ENCODE measurements at places on chromosomes 4 and X. TPM values are rescaled to one million over a fixed set of nuclear protein-coding genes. Genes with fewer than 3 reads are reported as not detected.

RS1 gene
- total RNA-seq = not detected

CT47A1 gene
- total RNA-seq = not detected

FRG1 gene
- 27.9 TPM for total RNA-seq

MSANTD1 gene
- total RNA-seq = not detected

DNA sequence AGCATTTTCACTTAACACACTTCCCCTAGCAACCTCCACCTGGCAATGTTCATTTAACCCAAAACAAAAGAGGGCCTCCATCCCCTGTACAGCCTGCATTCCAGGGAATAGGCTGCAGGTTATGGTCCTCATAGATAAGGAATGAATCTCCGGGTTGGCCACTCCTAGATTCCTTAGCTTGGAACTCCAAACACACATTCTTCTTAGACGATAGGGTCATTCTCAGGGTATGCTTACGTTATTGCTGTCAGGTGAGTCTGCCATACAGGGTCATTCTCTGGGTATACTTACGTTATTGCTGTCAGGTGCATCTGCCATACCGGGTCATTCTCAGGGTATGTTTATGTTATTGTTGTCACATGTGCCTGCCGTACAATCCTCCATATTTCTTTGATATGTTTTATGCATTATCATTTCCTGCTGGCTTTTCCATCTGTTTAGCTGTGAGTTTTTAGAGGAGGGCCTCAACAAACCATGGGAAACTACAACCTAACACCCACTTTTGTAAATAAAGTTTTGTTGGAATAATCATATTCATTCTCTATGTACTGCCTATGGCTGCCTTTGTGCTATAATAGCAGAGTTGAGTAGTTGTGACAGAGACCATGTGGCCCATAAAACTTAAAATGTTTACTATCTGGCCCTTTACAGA is 8.2 kb upstream of the AFF1 start:
- no peaks in the 10 kb centered on the region for H3K4me1 ChIP-seq
- H3K27ac ChIP-seq = no peak overlapping the region
- H3K27me3 ChIP-seq = no peaks in the 10 kb centered on the region
- H3K36me3 ChIP-seq = peaks cover 4% of the 10 kb centered on the region
- no peak overlapping the region for H3K4me3 ChIP-seq
- no peak for DNase-seq

GRCh38 chrX:13283512-13283911 is 36.3 kb downstream of the ATXN3L start:
- no peaks in the 10 kb centered on the region for H3K27me3 ChIP-seq
- no peaks in the 10 kb centered on the region for H3K4me1 ChIP-seq
- no peak overlapping the region for H3K4me3 ChIP-seq
- no peaks in the 10 kb centered on the region for H3K36me3 ChIP-seq

- no peak overlapping the region for H3K27ac ChIP-seq
- no peaks in the 10 kb centered on the region for H3K27me3 ChIP-seq
- no peaks in the 10 kb centered on the region for H3K36me3 ChIP-seq
- no peaks in the 10 kb centered on the region for H3K4me1 ChIP-seq
These were observed 158.2 kb upstream of the DDIT4L start for GRCh38 chr4:100348473-100348872.

CTSO gene
- total RNA-seq = 11.4 TPM

DNA sequence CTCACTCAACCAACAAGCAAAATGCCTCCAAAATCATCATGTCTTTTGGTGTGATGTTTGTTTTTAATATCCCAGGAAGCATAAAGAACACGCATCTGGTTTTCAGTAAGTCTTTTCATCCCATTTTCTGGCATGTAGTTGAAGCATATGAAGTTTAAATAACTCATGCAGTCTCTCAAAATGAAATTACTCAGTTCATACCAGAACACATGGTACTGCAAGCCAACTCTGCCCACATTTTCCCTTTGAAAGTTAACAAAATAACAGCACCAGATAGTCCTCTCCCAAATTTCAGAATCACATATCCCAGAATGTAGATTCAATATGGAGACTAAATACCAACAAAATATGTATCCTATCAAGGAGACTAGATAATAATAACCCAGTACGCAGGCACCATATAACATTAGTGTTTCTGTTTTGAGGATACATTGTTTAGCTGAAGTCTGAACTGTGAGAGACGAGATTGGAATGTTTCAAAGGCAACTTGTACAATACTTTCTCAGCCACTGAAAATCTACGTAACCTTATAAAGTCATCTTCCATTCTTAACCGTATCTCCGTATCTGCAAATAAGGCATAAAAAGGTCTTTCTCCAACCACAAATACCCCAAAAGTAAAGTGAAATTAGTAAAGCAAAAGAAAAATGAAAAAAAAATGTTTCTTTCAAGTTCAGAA is 23.1 kb downstream of the CORIN start:
- no peak overlapping the region for H3K4me3 ChIP-seq
- no peaks in the 10 kb centered on the region for H3K36me3 ChIP-seq
- peak overlapping the region; percentile 74 for H3K27ac ChIP-seq
- DNase-seq = no peak
- H3K27me3 ChIP-seq = no peaks in the 10 kb centered on the region

CCNB3 gene
- total RNA-seq = not detected

GRCh38 chrX:69424910-69425309 is 79.2 kb upstream of the NALF2 start:
- no peaks in the 10 kb centered on the region for H3K36me3 ChIP-seq
- H3K4me3 ChIP-seq = no peak overlapping the region
- H3K27me3 ChIP-seq = no peaks in the 10 kb centered on the region
- no peaks in the 10 kb centered on the region for H3K4me1 ChIP-seq

- no peaks in the 10 kb centered on the region for H3K27me3 ChIP-seq
- no peaks in the 10 kb centered on the region for H3K36me3 ChIP-seq
- no peak for DNase-seq
- H3K4me3 ChIP-seq = no peak overlapping the region
These were observed 394.5 kb downstream of the KCNIP4 start for GRCh38 chr4:21554066-21554465.

DNA sequence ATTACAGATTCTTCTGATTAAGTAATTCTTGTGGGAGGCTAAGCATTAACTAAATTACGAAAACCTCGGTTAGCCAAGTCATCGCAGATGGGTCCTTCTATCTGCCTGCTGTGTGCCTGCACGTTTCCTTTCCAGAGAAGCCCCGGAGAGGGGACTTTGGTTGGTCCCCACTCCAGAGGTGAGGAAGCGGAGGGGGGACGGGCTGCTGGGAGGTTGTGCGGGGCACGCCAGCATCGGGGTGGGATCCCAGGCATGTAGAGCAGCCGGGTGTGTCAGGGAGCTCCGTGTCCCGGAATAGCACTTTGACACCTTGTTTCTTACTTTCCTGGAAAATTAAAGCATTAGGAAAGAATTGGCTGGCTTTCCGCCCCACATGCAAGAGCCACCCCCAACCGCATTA is 26.6 kb downstream of the PIGG start:
- DNase-seq = no peak
- no peak overlapping the region for H3K27ac ChIP-seq

MAGEA11 gene
- not detected for total RNA-seq

GATA1 gene
- not detected for total RNA-seq

DNA sequence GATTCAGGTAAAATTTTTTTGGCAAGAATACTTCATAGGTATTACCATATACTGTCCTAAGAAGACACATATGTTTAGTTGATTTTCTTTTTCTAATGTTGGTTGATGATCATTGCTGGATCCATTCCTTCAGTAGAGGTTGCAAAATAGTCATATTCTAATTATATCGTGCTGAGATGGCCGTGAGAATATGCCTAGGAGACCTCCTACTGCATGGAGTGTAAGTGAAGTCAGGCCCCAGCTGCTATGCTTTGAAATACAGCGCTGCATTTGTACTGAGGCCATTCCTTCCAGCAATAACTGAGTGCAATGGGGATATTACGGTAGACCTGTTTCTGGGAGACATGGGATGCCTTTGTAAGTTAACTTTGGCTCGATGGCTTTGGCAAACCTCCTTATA is 6.7 kb upstream of the PLAC8 start:
- no peak overlapping the region for H3K27ac ChIP-seq
- no peaks in the 10 kb centered on the region for H3K4me1 ChIP-seq
- H3K36me3 ChIP-seq = no peaks in the 10 kb centered on the region
- H3K27me3 ChIP-seq = no peaks in the 10 kb centered on the region
- no peak overlapping the region for H3K4me3 ChIP-seq
- DNase-seq = no peak

- no peak overlapping the region for H3K4me3 ChIP-seq
- no peak overlapping the region for H3K27ac ChIP-seq
- DNase-seq = no peak
- no peaks in the 10 kb centered on the region for H3K36me3 ChIP-seq
These were observed 177.5 kb upstream of the TTC29 start for GRCh38 chr4:147123146-147123545.

C4orf54 gene
- 1.2 TPM for total RNA-seq

GRCh38 chr4:142556570-142557238 is 289.4 kb downstream of the INPP4B start:
- H3K27ac ChIP-seq = no peak overlapping the region
- no peak for DNase-seq
- no peak overlapping the region for H3K4me3 ChIP-seq
- H3K36me3 ChIP-seq = no peaks in the 10 kb centered on the region
- H3K4me1 ChIP-seq = no peaks in the 10 kb centered on the region
- H3K27me3 ChIP-seq = no peaks in the 10 kb centered on the region

- H3K36me3 ChIP-seq = no peaks in the 10 kb centered on the region
- peak overlapping the region; percentile 84 for H3K27ac ChIP-seq
- no peaks in the 10 kb centered on the region for H3K27me3 ChIP-seq
- peak overlapping the region; percentile 91 for H3K4me3 ChIP-seq
These were observed 1.1 kb upstream of the SLC10A7 start for GRCh38 chr4:146522869-146523205.

- H3K4me1 ChIP-seq = no peaks in the 10 kb centered on the region
- no peaks in the 10 kb centered on the region for H3K27me3 ChIP-seq
- H3K36me3 ChIP-seq = no peaks in the 10 kb centered on the region
- DNase-seq = no peak
- H3K4me3 ChIP-seq = no peak overlapping the region
- H3K27ac ChIP-seq = no peak overlapping the region
These were observed 671.4 kb downstream of the ZNF674 start for GRCh38 chrX:45873781-45874180.

DNA sequence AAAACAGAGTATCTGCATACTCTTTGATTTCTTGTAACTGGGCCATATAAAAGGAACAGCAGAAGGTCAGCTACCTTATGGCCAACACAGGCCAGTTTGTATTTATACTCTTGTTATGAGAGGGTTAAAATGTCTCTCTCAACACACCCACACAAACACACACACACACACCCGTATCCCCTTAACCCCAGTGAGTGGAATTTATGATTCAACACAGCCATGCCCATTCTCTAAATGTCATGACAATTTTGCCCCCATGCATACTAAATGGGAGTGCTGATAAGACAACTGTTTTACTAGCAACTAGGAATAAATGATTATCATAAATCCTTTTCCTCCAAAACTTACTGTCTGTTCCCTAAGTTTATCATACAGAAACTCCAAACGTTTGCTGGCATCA is 22.1 kb upstream of the SCD5 start:
- DNase-seq = no peak
- H3K27me3 ChIP-seq = no peaks in the 10 kb centered on the region
- no peak overlapping the region for H3K4me3 ChIP-seq
- no peaks in the 10 kb centered on the region for H3K4me1 ChIP-seq
- no peak overlapping the region for H3K27ac ChIP-seq

FRG2 gene
- not detected for total RNA-seq

DNA sequence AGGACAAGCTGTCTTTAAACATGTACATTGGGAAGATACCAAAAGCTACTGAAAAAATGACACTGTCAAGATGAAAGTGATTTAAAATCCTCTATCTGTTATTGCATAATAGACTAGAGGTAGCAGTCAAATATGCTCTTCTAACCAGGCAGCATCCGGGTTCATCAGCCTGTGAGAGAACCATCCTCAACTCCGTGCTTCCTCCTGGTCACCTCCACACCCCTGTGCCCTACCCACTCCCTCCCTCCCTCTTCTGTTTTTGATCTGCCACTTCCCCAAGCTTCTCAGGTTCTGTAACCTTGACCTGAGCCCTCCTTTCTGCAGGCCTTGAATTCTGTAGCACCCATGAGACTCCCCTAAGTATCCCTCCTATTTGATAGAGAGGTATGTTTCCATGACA is 5.9 kb downstream of the NOX1 start:
- H3K27ac ChIP-seq = no peak overlapping the region
- no peaks in the 10 kb centered on the region for H3K36me3 ChIP-seq
- H3K27me3 ChIP-seq = no peaks in the 10 kb centered on the region
- no peak for DNase-seq

DNA sequence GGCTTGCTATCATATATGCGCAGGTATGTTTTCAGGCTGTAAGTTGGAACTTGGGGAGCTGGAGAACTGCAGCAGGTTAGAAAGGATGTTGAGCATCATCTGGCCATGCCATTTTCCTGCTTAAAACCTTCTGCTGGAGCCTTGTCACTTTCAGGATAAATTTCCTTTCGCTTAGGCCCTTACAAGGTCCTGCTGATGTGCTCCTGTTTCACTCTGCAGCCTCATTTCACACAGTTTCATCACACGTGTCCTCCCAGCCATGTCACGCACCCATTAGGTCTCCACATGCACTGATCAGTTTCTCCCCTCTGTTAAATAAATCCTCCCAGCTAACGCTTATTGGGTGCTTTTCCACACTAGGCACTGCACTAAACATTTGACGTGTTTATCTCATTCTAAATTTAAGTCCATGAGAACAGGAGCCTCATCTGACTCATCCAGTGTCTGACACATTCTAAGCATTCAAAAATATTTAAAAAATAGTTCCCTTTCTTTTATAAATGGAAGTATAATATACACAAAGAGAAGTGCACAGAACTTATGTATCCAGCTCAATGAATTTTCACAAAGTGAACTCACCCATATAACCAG is 14.5 kb downstream of the SOD3 start:
- peaks cover 7% of the 10 kb centered on the region for H3K36me3 ChIP-seq
- peaks cover 6% of the 10 kb centered on the region for H3K4me1 ChIP-seq
- no peaks in the 10 kb centered on the region for H3K27me3 ChIP-seq
- peak overlapping the region; percentile 44 for H3K27ac ChIP-seq
- DNase-seq = no peak
- no peak overlapping the region for H3K4me3 ChIP-seq

RAB39B gene
- 0.55 TPM for total RNA-seq

Data from right atrium auricular region (tissue), 2 donors.